ENCODE measurements at places on chromosomes 12 and 14. TPM values are rescaled to one million over a fixed set of nuclear protein-coding genes. Genes with fewer than 3 reads are reported as not detected.

DNA sequence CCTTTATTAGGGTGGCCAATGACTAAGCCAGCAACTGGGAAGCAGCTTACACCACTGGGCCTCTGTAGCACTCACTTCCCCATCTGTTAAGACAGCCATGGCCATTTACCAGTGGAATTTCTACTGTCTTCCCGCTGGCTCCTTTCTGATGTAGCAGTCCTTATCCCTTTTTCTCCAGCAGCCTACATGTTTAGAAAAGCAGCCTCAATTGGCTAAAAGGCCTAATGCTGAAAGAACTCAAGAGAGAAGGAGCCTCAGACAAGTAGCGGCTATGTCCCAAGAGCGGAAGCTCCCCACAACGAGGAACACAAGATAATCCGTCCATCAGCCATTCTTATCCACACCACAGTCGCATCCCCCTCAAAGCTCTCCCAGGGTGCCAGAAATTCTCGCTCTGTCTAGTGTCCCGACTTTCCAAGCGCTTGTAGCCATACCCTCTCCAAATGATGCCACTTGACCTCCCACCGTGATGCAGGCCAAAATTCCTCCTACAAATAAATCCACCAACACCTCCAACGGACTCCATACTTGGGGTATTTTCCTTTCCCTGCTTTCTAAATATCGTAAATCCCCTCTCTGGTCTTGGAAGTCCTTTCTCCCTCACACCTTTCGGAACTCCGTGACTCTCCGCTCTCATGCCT, 624 bp downstream of the M6PR start:
- DNase-seq, result peak; percentile 28

DNA sequence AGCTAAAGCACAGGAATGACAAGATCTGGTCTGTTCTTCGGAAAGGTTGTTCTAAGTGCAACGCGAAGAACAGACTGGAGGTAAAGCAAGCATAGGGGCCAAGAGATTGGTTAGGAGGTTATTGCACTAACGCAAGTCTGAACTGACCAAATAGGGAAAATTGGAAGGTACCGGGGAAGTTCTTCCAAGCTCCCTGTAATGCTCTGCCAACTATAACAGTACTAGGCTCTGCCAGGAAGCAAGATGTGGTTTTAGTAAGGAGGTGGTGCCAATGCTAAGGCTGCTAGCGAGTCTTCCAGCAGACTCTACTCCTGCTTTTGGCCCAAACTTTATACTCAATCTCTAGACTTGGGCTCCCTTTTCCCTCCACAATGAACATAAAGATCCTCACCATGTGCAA, 138.6 kb downstream of the PAWR start:
- no peak for DNase-seq

- DNase-seq, result no peak
Measured at GRCh38 chr14:64704743-64705380, 638 bp downstream of the PLEKHG3 start.

Gene TGFB3
- 1.3 TPM for polyA plus RNA-seq

DNA sequence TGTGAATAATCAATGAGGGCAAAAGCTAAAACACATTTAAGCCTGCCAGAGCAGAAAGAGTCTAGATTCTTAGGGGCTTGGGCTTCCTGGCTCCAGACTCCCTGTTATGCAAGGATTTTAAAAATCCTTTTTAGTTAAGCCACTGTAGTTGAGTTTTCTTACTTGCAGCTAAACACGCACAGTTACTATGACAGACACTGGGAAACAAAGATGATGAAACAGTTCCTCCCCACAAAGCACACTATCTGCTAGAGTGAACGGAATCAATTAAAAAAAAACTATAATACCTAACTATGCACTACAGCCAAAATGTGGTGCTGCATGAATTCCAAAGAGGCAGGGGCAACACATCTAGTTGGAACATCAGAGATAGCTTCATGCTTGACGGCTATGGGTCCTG, 28.2 kb downstream of the RPS6KA5 start:
- no peak for DNase-seq

DNA sequence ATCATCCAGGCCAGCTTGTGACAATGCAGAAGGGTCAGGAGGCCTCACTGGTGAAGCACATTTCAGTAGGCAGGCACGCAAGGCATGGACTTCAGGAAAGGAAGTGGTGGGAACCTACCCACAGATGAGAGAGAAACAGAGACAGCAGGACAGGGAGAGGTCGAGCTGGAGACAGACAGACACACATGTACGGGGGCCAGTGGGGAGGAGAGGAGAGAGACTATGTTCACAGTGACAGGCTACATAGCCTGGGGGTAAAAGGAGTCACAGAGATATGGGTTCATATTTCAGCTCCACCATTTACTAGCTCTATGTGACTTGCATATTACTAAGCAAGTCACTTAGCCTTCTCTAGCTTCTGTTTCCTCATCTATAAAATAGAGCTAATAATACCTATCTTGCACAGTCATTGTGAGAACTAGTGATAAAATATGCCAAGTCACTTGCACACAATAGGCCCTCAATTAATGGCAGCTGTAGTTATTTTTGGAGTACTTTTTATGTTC, 91.1 kb upstream of the FUT8 start:
- peak; percentile 16 for DNase-seq

GRCh38 chr14:99459481-99460100, 21.1 kb downstream of the SETD3 start:
- no peak for DNase-seq

- DNase-seq, result no peak
Measured at GRCh38 chr12:123655420-123655819, 15.5 kb upstream of the TCTN2 start.

GRCh38 chr14:92247341-92247740, 75.6 kb upstream of the SLC24A4 start:
- DNase-seq, result no peak

- no peak for DNase-seq
Measured at GRCh38 chr14:45679853-45680252, 426.9 kb upstream of the MIS18BP1 start.

Gene METTL25
- polyA plus RNA-seq, result 3.1 TPM

DNA sequence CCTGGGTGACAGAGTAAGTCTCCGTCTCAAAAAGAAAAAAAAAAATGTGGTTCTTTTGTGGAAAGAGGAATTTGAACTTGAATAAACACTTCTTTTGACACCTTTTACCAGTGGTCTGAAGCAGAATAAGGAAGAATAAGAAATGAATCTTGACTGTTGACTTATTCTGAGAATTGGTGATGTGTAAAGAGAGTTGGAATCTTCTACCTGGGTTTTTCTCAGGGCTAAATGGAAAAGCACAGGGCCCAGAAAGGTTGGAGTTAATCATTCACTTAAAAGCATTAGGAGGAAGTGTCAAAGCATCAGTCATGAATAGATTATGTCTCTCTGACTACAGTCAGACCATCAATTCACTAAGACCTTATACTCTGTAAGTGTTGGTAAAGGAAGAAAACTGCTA, 13.9 kb downstream of the PNMA1 start:
- no peak for DNase-seq

DNA sequence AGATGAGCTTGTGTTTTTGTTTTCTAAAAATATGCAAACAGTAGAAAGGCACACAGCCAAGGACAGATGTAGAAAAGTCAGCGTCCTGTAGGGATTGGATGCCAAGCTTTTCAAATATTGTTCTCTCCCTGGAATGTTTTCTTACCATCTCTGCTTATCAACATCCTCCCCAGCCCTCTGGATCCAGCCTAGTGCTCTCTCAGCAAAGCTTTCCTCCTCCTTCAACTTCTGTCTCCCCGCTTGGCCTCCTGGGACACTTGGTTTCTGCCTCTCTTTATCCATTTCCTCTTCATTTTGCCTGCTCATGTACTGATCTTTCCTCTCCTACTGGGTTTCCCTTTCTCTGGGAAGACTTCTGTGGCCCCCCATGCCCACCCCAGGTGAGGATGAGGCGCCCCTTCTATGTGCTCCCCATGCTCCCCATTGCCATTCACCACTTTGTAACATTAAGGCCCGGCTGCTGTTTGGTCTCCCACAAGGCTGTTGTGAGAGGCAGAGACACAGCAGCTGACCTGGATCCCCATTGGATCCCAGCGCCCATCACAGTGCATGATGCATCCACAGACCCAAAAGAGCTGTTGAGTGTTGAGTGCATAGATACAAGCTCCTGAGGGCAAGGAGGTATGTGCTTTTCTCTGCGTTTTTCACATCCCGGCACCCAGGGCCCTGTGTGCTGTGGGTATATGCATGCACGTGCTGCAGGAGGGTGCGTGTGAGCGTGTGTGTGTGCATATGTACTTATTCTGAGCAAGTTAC, 38.2 kb downstream of the EVL start:
- DNase-seq, result no peak

- no peak for DNase-seq
Measured at GRCh38 chr14:76073717-76074116, 78.0 kb upstream of the GPATCH2L start.

DNA sequence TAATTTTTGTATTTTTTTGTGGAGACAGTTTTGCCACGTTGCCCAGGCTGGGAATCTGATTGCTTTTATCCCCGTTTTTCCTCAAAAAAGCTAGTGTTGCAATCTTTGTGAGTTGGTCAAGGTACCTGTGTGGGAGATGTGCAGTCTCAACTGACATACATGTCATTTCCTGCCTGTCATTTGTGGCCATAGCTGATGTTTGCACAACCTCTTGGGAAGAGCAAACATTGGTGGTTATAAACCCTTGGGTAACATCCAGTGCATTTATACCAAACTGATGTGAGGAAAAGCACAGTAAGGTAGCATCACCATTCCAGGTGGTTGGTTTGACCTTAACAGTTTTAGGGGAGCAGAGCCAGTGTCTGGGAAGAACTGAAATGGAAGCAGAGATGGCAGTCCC, 54.7 kb downstream of the ATG14 start:
- no peak for DNase-seq
